ENCODE measurements at places on chromosomes 2 and 18. TPM values are rescaled to one million over a fixed set of nuclear protein-coding genes. Genes with fewer than 3 reads are reported as not detected.
A peak's percentile ranks its signal among the peaks of the same experiment; 100 is the strongest.

DNA sequence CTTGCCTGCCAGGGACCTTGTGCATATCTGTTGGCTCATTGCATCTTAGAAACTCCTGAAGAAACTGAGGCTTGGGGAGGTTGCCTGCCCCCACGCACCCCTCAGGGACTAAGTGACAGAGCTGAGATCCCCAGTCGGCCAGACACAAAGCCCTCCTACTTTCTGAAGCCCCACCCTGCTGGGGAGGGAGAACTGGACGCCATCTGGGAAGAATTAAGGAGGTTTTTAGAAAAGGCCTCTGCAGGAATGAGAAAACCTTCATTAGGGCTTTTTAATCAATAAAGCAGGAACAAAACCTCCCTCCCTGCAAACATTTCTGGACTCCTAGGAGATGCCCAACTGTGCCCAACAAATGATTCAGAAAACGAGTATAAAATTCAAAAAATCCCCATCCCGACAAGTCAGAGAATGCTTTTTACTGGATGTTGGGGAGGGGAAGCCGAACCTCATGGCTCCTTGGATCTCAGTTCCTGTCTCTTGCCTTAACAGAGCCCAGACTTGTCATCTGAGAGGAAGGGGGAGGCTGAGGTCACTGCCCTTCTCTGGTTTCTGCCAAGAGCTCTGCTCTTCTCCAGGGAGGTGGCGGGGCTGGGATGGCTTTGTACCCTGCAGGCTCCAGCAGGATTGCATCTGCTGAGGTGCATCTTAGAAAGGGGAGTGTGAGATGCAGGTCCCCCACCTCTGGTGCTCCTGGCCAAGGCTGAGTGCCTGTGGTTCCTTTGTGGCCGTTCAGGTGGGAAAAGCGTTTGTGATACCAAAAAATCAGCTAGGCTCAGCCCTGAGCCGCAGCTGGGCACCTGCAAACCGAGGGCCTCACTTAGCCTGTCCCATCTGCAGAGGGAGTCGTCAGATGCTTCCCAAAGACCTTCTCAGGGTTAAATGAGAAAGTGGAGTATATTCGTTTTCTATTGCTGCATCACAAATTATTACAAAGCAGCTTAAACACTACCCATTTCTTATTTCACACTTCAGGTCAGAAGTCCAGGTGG lies 142.4 kb downstream of the ZFP36L2 start:
- DNase-seq = no peak

GRCh38 chr2:133378928-133379549 lies 189.2 kb downstream of the NCKAP5 start:
- DNase-seq = no peak

DNA sequence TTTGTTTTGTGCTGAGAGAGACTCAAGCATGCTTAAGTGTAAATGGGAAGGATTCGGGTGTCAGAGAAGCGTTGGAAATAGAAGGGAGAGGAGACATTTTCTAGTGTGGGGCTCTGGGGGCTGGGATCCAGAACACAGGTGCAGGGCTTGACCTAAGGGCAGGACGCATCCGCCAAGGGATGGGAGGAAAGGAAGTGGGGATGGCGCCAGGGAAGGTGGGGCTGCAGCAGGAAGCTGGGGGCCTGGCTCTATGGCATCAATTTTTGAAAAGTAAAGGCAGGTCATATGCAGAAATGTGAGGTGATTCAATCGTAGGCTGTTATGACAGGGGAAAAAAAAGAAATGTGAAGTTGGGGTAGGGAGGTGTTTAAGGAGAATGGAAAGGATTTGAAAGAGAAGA lies 143.2 kb upstream of the SERTAD2 start:
- no peak for DNase-seq

DNA sequence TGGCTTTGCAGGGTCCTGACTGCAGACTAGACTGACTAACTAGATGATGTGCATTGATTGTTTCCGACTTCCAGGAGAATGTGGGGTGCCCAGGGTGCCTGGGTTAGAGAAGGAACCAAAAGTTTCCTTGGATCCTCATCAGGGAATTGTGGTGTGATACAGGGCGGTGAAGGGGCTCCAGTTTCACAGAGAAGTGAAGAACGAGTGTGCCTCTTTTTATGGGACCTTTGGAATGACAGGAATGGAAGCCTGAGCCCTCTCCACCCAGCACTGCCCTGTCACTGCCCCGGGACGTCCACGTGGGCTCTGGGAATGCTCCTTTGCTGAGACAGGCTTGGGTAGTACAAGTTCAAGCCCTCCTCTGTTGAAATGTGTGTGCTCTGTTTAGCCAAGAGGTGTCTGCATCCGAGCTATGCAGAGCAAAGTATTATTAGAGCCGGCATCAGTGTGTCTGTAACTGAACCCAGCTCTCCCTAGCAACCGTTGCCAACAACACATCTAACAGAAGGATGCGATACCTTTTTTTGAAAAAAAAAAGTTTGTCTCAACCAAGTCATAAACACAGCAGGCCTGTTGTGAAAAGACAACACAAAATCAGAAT lies 183.6 kb downstream of the SMAD7 start:
- DNase-seq = no peak

DNA sequence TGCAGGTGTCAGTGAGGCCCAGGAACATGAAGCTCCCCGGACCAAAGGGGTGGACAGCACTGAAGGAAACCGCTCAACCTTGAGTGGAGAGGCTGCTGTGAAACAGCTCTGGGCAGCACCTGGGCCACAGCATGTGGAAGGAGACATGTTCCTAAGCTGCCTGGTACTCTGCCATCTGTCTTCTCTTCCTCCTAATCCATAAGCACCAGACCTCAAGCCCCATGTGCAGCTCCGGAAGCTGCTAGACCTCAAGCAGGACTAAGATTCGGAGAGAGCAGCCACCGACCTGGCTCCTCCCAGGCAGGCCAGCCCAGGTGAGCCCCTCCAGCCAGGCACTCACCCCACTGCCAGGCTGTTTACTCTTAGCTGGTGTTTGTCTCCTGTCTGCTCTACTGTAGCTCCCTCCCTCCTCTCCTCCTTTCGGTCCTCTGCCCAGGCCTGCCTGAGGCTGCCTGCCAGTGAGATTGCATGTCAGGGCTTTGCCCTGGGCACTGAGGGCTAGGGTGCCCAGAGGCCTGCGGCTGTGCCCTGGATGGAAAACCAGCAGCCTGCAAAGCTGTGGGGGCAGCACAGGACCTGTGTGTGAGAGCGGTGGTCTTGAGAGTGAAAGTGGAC lies 53.7 kb downstream of the BCL11A start:
- DNase-seq = no peak

DNA sequence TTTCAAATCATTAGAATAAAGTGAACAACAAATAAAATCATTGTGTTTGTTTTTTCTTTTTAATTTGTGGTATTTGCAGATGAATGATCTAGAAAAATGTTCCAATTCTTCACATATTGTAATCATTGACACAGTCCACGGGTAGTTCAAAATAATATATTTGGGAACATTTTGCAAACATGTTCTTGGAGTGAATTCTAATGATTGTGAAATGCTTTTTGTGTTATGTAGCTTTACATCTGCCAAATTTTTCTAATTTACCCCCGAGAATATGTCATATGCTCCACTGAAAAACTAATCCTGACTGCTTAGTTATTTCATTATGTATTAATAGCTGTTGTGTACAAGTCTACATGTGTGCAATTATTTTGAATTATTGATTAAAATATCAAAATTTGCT lies 1468.4 kb upstream of the NXPH2 start:
- DNase-seq = no peak

DNA sequence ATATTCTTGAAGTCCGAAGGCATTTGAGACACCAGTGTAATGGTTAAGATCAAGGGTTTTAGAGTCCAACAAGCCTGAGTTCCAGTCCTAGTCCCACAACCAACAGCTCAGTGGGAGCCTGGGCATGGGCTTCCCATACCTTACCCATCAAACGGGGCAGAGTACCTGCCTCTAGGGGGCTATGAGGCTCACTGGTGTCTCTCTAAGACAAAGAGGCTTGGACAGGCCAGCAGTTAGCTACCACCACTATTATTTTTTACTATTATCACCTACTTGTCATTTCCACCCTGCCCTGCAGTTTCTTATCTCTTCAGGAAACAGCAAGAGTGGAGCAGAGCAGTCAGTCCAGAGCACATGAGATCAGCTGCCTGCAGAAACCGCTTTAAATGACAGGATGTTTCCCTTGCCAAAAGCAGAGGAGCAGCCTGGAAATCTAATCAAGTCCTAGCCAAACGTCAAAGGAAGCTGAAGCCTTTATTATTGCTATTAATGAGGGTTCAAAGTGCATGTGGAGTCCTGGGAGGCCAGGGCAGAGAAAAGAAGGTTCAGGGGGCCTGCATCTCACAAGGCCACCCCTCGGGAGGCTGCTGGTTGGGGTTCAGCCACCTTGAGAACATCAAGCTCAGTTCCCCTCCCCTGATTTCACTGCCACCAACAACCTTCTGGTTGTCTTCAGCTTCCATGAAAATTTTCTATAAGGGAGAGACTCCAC lies 66.6 kb downstream of the STPG4 start:
- DNase-seq = peak; percentile 24

DNA sequence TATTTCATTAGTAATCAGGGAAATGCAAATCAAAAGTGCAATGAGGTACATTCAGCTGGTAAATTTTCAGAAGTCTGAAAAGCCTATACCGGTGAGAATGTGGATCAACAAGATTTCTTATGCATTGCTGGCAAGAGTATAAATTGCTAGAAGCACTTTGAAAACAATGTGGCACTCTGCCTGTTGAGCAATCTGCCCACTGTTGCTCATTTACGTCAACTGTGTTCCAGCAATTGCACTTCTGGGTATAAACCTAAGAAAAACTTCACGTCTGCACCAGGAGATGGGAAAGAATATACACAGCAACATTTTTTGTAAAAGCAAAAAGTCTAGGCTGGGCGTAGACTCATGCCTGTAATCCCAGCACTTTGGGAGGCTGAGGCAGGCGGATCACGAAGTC lies 40.8 kb downstream of the MTERF4 start:
- no peak for DNase-seq

DNA sequence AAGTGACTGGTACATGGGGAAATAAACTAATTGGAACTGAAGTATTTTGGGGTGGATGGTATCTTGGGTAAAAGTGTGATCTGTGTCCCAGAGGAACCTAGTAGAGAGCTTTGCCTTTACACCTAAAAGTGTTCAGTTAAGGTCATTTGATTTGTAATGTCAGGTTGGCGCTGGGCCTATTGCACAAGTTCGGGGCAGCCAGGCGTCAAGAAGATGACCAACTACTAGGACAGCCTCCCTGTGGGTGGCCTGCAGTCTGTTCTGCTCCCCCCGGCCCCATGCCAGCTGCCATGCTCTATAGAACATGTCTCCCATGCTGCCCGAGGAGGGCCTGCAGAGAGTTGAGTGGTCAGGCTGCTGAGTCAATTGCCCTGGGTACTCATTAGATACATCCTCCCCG lies 10.1 kb downstream of the RRM2 start:
- no peak for DNase-seq

GRCh38 chr18:36309436-36310391 lies 12.2 kb downstream of the FHOD3 start:
- no peak for DNase-seq

DNA sequence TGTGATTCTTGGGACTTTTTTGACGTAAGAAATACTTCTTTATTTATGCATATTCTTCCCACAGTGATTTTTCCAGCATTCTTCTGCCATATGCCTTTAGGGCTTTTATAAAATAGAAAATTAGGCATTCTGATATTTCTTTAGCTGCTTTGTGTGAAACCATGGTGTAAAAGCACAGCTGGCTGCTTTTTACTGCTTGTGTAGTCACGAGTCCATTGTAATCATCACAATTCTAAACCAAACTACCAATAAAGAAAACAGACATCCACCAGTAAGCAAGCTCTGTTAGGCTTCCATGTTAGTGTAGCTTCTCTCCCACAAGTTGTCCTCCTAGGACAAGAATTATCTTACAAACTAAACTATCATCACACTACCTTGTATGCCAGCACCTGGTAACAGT lies 62.6 kb downstream of the EIF5B start:
- no peak for DNase-seq

DNA sequence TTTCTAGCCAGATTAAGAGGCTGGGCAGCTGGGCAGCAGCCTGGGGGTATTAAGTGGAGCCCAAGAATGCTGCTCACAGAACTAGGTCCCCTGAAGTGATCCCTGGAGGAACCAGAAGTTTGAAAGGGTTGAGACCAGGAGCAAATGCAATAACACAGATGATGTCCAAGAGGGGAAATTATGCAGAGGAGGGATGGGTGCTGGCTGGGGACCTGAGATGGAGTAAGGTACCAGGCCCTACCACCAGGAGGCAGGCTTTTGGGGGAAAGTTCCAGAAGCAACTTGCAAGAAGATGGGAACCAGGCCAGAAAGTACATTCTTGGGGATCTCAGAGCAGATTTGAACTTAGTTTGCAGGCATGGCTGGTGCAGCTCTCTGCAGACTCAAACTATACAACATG lies 175.1 kb downstream of the NCK2 start:
- no peak for DNase-seq

GRCh38 chr18:3214855-3215637 lies 4.7 kb downstream of the MYOM1 start:
- no peak for DNase-seq

GRCh38 chr2:125516496-125517109 lies 1139.4 kb upstream of the GYPC start:
- peak; percentile 12 for DNase-seq

- DNase-seq = no peak
Observed at GRCh38 chr2:176174382-176174823, 14.1 kb upstream of the HOXD1 start.

DNA sequence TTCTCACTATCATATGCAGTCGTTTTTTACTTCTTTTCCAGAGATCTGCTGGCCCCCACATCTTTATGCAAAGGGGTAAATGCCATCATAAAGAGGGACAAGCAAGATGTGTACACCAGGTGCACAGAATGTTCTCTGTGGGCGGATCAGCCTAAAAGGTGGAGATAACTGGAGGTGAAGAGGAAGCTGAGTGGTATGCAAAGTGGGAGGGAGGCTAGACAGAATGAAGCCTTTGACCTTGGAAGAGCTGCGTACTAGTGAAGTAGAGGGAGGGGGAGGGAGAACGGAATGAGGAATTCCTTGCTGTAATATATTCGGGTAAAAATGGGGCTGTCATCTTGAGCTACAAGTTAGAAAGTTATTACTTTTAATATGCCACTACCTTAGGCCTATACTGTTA lies 287.5 kb upstream of the VRK2 start:
- DNase-seq = no peak

DNA sequence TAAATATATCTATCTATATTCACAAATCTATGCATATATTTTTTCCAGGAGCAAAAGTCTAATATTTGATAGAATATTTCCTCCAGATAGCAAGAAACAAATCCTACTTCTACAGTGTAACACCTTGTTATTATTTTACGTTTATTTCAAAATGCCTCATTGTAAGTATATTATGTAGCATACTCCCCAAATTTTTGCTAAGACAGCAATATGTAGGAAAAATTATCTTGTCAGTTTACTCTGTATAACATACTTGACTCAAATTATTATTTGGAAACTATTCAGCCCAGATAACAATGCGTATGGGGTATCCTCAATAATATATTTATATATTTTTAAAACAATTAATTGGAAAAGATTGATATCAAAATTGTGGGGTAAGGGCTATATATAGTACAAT lies 313.2 kb downstream of the NR4A2 start:
- no peak for DNase-seq

Gene KCNJ3
- not detected for total RNA-seq

Gene CAPN10
- total RNA-seq = 22.3 TPM

Gene DOCK10
- 23.9 TPM for total RNA-seq

Gene ARHGAP28
- total RNA-seq = 1.6 TPM

Gene PPP1R1C
- 2.7 TPM for total RNA-seq

Gene YES1
- total RNA-seq = 85.0 TPM

Gene RPE
- total RNA-seq = 87.3 TPM

Gene CDK5R2
- 0.07 TPM for total RNA-seq

Gene CYP1B1
- total RNA-seq = 74.7 TPM

Gene APOB
- not detected for total RNA-seq
